ENCODE measurements at places on chromosomes 6 and 20. TPM values are rescaled to one million over a fixed set of nuclear protein-coding genes. Genes with fewer than 3 reads are reported as not detected.
A peak's percentile ranks its signal among the peaks of the same experiment; 100 is the strongest.

DNA sequence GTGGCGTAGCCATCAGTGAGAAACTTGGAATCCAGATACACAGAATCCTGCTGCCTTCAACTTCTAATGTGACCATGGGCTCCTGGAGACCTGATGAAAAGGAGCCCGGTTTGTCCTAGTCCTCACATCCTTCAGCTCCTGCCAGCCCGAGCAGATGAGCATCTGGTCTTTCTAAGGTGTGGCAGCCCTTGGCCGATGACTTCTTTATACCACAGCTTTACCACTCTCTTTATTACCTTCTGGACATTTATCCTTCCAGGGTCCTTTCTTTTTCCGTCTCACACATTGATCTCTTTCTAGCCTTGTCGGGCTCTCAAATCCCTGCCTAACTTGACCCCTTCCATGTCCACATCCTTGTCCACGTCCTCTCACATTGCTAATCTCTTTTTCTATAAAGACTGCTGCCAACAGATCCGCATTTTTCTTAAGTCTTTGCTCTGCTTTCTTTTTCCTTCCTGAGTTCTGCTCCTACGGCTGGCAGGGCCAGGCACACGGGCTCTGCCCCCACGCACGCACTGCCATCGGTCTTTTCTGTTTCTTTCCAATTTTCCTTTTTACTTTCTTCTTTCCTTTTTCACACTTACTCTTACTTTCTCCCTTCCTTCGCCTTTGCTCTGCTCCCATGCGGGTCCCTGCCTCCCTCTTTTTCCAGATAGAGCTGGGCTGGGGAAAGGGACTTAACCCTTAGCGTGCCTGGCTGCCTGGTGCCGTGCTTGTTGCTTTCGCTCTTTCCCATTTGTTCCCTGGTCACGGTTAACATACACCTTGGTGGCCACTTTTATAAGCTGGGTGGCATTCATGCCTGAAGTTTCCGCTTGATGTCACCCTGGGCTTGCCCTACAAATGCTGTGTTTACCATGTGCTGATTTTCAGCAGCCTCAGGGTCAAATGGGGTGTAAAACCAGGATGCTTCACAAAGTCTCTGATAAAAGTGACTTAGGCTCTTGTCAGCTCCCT, 9.4 kb upstream of the GMPR start:
- DNase-seq = no peak

- no peak for DNase-seq
Observed at GRCh38 chr6:52594221-52594620, 17.4 kb upstream of the TRAM2 start.

Gene ZC3H12D
- total RNA-seq = 42.5 TPM

DNA sequence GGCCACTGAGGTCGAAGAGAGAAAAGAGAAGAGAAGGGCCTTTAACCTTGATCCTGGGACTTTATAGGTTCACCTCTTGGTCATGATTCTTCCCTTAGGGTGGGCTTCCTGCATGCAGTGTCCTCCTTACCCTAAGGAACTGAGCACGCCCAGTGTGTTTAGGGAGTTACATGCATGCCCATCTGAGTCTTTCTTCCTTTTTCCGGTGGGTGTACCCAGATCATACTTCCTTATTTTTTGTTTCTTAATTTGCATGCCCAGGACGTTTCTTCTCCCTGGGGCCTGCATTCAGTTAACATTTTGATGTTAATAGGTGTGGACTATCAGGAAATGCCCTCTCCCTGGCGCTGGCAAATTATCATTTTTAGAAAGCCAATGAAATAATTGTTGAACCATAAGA, 91.5 kb downstream of the HTR1B start:
- no peak for DNase-seq

Gene OPRL1
- 0.11 TPM for total RNA-seq

- DNase-seq = peak; percentile 54
Observed at GRCh38 chr6:43644940-43645612, at the start of gene RSPH9. TSS of gene RSPH9 (plus strand) at chr6:43645036. CDS start at chr6:43645099, 63 bp downstream.

DNA sequence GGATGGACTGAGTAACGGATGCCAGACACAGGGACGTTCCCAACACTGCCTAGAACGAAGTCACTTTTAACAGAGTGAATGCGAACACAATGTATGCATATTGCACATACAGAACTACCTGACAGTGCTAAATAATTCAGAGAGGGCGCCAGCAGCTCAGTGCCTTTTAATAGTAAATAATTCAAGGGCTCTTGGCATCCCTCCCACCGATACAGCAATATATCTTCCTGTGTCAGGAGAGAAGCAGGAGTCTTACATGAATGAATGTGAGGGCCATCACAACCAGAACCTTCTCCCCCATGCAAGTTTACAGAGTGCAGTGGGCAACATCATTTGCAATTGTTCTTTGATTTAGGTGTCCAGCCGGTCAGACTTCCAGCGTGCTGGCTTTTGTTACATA, 88.4 kb upstream of the KCNG1 start:
- no peak for DNase-seq

DNA sequence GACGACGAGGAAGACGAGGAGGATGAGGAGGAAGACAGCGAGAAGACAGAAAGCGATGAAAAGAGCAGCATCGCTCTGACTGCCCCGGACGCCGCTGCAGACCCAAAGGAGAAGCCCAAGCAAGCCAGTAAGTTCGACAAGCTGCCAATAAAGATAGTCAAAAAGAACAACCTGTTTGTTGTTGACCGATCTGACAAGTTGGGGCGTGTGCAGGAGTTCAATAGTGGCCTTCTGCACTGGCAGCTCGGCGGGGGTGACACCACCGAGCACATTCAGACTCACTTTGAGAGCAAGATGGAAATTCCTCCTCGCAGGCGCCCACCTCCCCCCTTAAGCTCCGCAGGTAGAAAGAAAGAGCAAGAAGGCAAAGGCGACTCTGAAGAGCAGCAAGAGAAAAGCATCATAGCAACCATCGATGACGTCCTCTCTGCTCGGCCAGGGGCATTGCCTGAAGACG, 116.9 kb downstream of the TMEM242 start:
- DNase-seq = no peak

Gene MOCS1
- total RNA-seq = 0.71 TPM

Gene ZNF334
- 0.49 TPM for total RNA-seq

DNA sequence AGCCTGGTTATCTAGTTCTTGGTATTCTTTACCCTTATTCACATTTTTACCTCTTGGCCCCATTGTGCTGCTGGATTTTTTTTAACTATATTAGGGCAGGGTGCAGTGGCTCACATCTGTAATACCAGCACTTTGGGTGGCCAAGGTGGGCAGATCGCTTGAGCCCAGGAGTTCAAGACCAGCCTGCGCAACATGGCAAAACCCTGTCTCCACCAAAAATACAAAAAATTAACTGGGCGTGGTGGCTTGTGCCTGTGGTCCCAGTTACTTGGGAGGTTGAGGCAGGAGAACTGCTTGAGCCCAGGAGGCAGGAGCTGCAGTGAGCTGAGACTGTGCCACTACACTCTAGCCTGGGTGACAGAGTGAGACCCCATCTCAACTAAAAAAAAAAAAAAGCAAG, 12.2 kb upstream of the TAF8 start:
- no peak for DNase-seq

GRCh38 chr6:14144678-14145113, 27.1 kb downstream of the CD83 start:
- peak; percentile 70 for DNase-seq

GRCh38 chr6:147973806-147974205, 368.8 kb upstream of the SASH1 start:
- no peak for DNase-seq

- no peak for DNase-seq
Observed at GRCh38 chr6:109088995-109089394, 5.7 kb downstream of the SESN1 start.

DNA sequence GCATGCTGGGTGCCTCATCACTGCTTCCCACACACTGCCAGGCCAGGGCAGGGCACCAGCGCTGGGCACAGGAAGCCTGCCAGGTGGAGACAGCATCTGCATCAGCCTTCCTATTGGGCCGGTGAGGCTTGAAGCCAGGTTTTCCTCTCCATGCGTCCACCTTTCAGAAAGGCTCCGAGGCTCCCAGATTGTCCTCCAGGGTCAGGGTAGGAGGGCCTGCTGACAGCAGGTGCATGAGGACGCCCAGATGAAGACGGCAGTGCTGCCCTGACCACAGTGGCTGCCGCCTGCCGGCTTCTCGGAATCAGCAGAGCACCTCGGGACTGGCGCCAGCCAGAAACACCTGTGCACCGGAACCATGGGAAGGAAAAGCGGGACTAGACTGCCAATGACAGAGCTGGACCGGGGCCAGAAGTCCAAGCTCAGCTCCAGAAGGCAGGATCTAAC, 170.5 kb upstream of the CST7 start:
- no peak for DNase-seq

DNA sequence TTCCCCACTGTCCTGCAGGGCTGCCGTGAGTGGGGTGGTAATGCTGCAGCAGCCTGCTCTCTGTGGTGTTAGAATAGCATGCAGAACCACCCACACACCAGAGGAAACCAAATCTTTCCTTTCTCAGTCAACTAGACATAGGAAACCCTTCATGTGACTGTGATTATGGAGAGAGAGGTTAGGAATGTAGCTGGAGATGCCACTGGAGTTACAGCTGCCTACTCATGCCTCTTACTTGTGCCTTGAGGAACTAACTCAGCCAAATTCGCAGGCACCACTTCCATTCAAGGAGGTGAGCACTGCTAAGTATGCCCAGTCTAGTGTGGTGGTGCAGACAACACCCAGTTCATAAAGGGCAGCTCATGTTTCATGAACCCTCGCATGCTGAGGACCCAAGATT, 27.4 kb downstream of the MUC22 start:
- DNase-seq = no peak

Gene EHMT2
- 52.8 TPM for total RNA-seq

DNA sequence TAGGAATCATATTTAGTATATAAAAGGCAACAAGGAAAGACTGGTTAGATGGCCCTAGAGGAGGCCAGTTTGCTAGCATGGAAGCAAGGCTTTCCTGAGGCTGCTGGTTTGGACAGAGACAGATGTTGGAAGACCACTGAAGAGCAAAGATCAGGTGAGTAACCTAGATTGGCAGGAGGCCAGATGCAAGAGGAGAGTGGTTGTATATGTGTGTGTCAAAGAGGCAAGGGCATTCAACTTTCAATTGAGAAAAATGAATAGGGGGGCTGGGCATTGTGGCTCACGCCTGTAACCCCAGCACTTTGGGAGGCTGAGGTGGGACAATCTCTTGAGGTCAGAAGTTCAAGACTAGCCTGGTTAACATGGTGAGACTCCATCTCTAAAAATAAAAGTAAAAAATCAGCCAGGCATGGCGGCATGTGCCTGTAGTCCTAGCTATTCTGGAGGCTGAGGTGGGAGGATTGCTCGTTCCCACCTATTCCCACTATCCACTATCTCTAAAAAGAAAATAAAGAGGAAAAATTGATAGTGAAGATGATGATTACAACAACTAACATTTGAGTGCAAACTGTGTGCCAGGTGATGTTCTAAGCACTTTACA, 79.8 kb downstream of the PRDM1 start:
- DNase-seq = no peak

GRCh38 chr6:143872201-143872600, 7.9 kb downstream of the ZC2HC1B start:
- no peak for DNase-seq

GRCh38 chr20:50385733-50386640, 124.2 kb upstream of the PTPN1 start:
- DNase-seq = no peak

GRCh38 chr6:170438402-170438753, 114.7 kb downstream of the PSMB1 start:
- no peak for DNase-seq

DNA sequence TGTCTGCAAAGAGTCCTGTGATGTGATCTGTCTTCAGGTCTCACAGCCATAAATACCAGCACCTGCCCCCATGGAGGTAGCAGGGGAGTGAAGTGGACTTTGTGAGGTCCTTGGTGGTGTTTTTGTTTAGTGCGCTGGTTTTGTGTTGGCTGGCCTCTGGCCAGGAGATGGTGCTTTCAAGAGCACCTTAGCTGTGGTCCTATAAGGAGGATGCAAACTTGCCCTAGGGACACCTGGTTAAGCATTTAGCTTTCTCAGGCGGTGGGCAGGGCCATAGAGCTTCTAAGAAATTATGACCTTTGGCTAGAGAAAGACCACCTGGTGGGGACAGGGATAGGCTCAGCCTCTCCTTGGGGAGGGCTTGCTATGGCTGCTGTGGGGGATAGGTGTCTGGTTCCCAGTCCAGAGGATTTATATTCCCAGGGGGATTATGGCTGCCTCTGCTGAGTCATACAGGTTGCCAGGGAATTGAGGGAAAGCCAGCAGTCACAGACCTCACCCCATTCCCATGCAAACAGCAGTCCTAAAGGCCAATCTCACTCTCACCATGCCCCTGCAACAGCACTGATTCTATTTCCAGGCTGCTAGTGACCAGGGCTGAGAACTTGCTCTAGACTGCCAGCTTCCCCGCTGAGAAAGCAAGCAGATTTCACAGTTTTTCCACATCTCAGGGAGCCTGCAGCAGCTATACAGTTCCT, 259.3 kb downstream of the TFAP2B start:
- no peak for DNase-seq

Gene PNPLA1
- total RNA-seq = not detected

GRCh38 chr6:119129968-119130484, 51.6 kb upstream of the FAM184A start:
- no peak for DNase-seq

Gene TRDN
- not detected for total RNA-seq

Gene HLA-DRA
- 18.4 TPM for total RNA-seq

GRCh38 chr6:19472850-19473249, 364.3 kb upstream of the ID4 start:
- DNase-seq = no peak

DNA sequence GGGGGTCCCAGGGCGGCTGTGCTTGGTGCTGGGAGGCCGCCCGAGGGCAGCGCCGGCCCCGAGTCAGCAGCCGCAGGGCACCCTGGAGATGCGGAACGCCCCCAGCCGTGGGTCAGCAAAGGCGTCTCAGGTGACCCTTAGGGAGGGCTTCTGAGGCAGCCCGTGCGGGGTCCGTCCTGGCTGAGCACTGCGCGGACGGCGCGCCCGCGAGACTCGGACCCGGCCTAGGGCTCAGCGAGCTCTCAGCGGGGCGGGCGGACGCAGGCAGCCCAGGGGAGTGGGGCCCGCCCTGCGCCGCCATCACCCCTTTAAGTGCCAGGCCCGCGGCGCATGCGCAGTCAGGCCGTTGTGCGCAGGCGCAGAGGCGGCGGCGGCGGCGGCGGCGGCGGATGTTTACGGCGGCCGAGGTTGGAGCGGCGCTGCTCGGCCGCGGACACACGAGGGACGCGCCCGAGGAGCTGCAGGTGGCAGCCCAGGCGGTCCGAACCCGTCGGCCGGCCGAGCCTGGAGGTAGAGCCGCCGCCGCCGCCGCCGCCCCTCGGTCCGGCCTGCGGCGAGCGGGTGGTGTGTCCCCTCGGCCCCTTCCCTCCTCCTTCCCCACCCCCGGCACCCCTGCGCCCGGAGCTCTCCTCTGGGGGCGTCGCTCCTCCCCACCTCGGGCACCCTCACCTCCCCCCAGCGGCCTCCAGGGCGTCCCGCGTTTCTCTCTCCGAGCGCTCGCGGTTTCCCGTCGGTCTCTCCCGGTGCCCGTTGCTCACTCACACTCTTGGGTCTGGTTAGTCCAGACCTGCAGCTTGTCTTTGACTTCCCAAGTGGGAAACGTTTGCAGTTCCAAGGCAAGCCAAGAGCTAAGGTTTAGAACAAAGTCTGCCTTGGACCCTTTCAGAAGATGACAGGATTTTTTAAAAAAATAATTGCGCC, at the start of gene PCMTD2:
Gene PCMTD2 (plus strand): TSS at position 388 of the 921 bp plus-strand sequence. CDS start 4,218 bp downstream, outside the sequence.
- peak; percentile 83 for DNase-seq

Gene TFAP2A
- total RNA-seq = not detected

Gene ARMH2
- total RNA-seq = not detected

GRCh38 chr20:17749978-17750721, 50.4 kb downstream of the BANF2 start:
- DNase-seq = no peak
